Skeletal muscle cell (primary cell): ENCODE measurements at places on chromosomes 13 and 19.
A peak's percentile ranks its signal among the peaks of the same experiment; 100 is the strongest.

DNA sequence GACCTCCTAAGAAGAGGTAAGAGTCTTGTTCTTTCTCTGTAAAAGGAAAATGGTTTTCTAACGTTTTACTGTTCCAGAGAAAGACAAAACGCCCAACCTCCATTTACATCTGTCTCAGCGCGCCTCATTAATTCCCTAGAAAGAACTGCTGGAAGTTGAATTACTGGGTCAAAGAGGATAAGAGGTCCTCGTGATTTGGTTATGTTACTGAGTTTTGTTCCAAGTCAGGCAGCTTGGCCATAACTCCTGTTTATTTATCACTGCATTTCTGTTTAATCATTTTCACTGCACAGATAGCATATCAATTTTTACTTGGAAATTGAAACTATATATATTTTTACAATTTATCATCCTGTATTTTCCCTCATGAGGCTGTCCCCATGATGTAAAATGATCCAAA is 112.9 kb upstream of the PEG3 start:
- no peak for DNase-seq

- no peak for DNase-seq
These were observed 65.9 kb upstream of the ZNF599 start for GRCh38 chr19:34838753-34839431.

GRCh38 chr13:106748785-106749184 is 180.8 kb upstream of the ARGLU1 start:
- DNase-seq, result no peak

DNA sequence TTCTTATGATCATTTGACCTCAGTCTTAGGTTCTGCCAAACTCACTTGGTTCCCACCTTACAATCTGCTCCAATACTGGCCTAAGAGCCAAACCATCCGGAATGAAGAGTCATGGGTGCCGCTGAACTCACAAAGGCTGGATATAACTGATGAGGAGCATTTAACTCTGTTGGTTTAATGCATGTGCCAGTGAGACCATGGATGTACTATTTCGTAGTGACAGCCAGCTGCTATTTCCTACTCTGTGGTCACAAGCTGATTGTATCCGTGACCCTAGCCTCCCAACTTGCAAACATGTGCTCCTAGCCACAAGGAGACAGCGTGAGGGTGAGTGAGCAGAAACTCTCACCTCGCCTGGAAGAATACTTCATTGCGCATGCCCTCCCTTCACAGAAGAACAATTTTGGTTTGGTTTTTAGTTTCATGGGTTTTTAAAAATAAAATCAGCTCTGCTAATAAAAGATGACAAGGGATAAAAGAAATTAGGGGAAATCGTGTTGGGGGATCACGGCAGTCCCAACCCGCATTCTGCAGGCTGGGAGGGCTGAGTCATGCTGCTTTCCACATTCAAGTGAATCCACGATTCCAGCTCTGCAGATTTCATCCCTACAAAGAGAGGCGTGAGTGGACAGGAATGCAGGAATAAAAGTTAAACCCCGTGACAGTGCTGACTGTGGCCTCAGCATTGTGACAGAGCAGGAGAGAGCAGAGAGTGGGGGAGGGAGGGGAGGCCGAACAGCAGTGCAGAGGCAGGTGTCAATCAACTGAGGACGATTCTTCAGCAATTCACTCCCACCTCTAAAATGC is 66.8 kb upstream of the RAP2A start:
- DNase-seq, result peak; percentile 35

- DNase-seq, result no peak
These were observed 740.5 kb downstream of the PCDH9 start for GRCh38 chr13:66489586-66489985.

DNA sequence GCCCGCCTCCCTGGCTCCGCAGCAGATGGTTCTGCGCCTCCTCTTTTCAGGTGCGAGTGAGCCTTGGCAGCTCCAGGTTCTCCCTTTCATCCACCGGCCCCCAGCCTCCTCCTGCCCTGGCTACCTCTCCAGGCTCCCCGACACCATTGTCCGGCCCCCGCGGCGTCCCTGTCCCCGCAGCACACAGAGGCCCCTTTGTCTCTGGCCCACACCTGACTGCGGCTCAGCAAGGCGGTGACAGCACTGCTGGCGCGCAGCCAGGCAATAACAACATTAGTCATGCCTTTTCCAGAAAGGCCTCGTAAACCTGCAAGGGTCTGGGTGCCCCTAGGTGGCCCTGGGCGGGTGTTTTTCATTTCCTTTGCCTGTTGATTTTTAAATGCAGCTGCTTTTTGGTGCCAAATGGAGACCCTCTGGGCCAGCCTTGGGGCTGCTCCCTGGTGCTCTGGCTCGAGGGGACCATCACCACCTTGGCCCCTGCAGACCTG is 73.2 kb upstream of the MEDAG start:
- DNase-seq, result no peak

- DNase-seq, result no peak
These were observed 130.7 kb downstream of the STK24 start for GRCh38 chr13:98446234-98446621.

DNA sequence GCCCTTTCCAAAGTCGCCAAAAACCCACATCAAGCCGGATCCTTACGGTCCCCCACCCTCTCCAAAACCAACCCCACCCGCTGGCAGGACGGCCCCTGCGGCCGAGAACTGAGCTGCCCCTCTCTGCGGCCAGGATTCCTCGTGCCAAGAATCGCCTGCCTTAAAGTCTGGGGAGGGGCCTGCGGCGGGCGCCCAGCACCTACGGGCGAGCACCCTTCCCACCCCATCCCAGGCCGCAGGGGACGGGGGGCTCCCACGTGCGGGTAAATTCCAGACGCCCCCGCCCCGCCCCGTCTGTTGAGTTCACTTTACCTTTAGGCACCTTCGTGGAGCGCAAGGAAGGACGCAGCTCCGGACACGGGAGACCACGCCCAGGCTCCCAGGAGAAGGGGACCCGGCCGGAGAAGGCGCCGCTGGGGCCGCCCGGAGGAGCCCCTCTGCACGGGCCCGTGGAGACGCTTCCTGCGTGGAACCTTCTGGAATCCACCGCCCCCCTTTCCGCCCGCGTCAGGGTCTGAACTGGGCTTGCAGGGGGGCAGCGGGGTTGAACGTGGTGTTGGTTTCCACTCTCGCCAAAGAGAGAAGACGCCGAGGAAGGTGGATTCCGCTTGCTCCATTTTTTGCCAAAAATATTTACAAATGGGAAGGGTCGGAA is 22.8 kb downstream of the ONECUT3 start:
- no peak for DNase-seq

DNA sequence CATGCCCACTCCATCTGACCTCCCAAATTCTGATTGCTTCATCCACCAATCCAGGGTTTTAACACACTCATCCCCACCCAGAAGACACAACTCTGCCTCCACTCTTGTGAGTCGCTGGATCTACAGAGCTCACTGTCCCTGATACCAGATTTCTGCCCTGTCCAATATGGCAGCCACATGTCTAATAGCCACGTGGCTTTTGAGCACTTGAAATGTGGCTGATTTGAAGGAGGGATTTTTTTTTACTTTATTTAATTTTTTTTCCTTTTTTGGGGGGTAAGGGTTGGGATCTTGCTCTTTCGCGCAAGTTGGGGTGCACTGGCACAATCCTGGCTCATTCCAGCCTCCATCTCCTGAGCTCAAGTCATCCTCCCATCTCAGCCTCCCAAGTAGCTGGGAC is 24.8 kb upstream of the OLFM2 start:
- DNase-seq, result no peak
